ENCODE measurements at places on chromosomes 5 and 9. TPM values are rescaled to one million over a fixed set of nuclear protein-coding genes. Genes with fewer than 3 reads are reported as not detected.

DNA sequence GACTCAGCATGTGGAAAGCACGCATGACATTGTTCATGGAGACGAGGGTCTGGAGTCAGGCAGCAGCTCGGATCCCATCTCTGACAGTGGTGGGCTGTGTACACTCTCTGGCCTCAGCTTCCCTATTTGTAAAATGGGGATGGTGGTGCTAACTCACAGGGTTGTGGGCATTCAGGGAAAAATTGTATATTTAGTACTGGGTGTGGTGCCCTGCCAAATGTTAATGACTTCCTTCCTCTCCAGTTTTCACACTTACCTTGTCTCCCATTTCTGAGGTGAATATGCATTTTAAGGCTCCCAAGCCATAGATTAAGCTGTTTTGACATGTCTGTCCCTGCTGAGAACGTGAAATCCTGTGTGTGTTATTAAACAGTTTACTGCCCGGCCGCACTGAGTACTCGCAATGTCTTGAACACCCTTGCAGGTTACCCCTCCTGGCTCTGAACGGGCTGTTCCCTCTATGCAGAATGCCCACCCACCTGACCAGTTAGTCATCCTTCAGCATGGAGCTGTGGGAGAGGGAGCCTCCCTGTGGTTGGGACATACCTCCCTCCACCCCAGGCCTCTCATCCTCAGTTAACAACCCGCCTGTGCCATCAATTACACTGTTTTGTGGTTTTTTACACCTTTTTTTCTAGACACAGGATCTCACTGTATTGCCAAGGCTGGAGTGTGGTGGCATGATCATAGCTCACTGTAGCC is 25.8 kb downstream of the TJP2 start:
- H3K27ac ChIP-seq = no peak overlapping the region
- H3K27me3 ChIP-seq = no peaks in the 10 kb centered on the region

DNA sequence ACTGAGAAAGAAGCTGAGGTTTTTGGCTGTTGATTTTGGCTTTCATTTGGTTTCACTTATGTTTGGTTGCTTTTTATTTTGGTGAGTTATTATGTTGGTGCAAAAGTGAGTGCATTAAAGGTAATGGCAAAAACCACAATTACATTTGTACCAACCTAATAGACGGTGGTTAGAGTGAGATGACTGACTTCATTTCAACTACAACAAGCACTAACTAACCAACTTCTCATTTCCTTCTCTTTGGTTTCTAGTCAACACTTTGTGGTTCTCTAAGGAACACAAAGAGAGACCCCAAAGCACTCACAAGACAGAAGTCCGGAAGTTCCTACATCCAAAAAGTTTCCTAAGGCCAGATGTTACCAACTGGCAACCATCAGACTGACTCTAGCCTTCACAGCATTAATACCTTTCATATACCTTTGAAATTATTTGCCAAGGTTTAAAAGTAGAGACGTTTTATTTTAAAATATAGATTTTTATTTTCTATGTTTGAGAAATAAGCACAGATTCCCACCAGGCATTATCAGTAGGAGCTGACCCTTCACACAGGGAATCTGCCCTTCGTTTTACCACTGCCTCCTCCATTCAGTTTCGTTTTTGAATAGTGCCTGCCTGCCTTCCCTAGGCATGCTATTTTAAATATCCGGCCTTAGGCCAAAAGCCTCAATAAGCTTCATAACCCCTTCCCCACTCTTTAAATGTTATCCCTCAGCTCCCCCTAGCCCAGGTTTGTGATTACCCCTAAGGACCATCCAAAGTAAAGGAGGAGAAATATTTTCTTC is 301.1 kb upstream of the PTGER4 start:
- no peaks in the 10 kb centered on the region for H3K27me3 ChIP-seq
- H3K4me1 ChIP-seq = no peaks in the 10 kb centered on the region

DNA sequence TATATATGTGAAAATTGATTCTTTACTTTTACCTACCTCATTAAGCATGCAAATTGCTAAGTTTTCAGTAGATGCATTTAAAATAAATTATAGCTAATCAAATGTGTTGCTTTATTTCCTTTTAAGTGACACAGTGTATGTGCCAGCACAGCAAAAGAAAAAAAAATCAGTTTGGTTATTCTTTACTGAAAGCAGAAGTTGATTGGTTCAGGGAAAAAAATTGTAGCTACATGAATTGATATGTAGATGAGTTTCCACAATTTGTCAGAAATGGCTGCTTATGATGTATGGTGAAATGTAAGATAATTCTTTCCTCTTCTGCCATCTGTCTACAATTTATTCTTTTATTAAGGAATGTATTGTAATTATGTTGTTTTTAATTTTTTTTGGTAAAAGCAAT is 57.8 kb downstream of the PARP8 start:
- no peak overlapping the region for H3K27ac ChIP-seq
- no peak for DNase-seq
- no peaks in the 10 kb centered on the region for H3K4me1 ChIP-seq
- H3K36me3 ChIP-seq = no peaks in the 10 kb centered on the region

- DNase-seq = no peak
- H3K27ac ChIP-seq = peak overlapping the region; percentile 93
- no peaks in the 10 kb centered on the region for H3K27me3 ChIP-seq
Measured at GRCh38 chr9:76877961-76878360, 28.0 kb downstream of the PRUNE2 start.

DNA sequence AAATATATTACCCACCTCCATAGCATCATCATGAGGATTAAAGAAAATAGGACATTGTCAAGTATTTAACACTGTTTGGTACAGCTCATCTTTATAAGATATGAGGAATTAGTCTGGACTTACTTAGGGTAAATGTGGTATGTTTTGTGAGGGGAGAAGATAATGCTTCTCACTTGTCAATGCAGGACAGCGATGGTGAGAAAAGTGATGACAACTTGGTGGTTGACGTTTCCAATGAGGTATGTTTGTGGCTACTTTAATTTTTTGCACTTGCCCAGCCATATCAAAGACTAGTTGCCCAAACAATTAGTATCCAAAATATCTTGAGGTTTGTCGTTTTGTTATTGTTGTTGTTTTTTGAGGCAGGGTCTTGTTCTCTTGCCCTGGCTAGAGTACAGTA is 133.9 kb downstream of the TLE4 start:
- no peak overlapping the region for H3K4me3 ChIP-seq
- DNase-seq = no peak
- H3K27ac ChIP-seq = no peak overlapping the region
- peaks cover 1% of the 10 kb centered on the region for H3K4me1 ChIP-seq

DNA sequence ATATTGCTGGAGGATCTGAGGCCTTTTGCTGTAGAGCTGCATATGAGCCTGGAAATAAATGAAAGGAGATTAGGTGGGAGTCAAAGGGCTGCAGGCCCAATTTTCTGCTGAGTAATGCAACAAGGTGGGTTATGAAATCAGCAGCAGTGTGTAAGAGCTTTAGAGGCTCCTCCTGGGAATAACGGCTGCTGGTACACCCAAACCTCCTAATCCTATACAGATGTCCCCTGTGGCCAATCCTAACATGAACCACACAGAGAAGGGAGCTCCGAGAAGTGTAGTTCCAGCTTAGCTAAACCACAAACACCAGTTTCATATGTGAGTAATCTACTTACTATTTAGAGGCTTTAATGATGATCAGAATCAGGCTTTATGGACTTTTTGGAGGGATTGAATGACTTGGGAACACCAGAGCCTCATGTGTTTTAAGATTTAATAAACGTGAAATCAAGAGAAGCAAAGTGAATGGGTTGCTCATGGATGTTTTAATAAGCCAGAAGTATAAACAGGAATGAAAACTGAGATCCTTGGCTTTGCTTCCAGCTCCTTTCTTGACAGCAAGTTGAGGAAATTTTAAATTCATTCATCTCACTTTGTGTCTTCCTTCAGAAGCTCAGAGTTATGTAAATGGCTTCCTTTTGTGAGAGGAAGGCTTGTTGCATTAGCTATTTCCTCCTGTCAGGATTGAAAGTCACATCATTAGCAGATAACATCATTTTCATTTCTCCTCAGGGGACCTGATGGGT is 437.5 kb downstream of the TMEM232 start:
- H3K4me1 ChIP-seq = no peaks in the 10 kb centered on the region
- DNase-seq = no peak
- H3K36me3 ChIP-seq = no peaks in the 10 kb centered on the region
- no peak overlapping the region for H3K27ac ChIP-seq

- H3K27me3 ChIP-seq = no peaks in the 10 kb centered on the region
- no peaks in the 10 kb centered on the region for H3K4me1 ChIP-seq
- no peak overlapping the region for H3K4me3 ChIP-seq
- no peaks in the 10 kb centered on the region for H3K36me3 ChIP-seq
- DNase-seq = no peak
- H3K27ac ChIP-seq = no peak overlapping the region
Measured at GRCh38 chr5:81819556-81820317, 68.8 kb upstream of the SSBP2 start.

- H3K4me1 ChIP-seq = no peaks in the 10 kb centered on the region
- no peak overlapping the region for H3K27ac ChIP-seq
- peaks cover 1% of the 10 kb centered on the region for H3K36me3 ChIP-seq
Measured at GRCh38 chr9:8417341-8417740, 617.8 kb upstream of the DMAC1 start.

GRCh38 chr5:67903121-67903520 is 312.4 kb upstream of the PIK3R1 start:
- H3K4me1 ChIP-seq = no peaks in the 10 kb centered on the region
- no peaks in the 10 kb centered on the region for H3K36me3 ChIP-seq
- no peak overlapping the region for H3K27ac ChIP-seq
- H3K27me3 ChIP-seq = no peaks in the 10 kb centered on the region
- DNase-seq = no peak
- no peak overlapping the region for H3K4me3 ChIP-seq

- no peaks in the 10 kb centered on the region for H3K4me1 ChIP-seq
- no peak overlapping the region for H3K27ac ChIP-seq
- no peaks in the 10 kb centered on the region for H3K36me3 ChIP-seq
- no peak for DNase-seq
- H3K27me3 ChIP-seq = no peaks in the 10 kb centered on the region
Measured at GRCh38 chr5:137613554-137614265, 114.6 kb upstream of the SPOCK1 start.

- DNase-seq = no peak
- no peaks in the 10 kb centered on the region for H3K36me3 ChIP-seq
- H3K27ac ChIP-seq = no peak overlapping the region
- no peak overlapping the region for H3K4me3 ChIP-seq
- no peaks in the 10 kb centered on the region for H3K4me1 ChIP-seq
- H3K27me3 ChIP-seq = no peaks in the 10 kb centered on the region
Measured at GRCh38 chr5:159442206-159442850, 112.0 kb upstream of the IL12B start.

DNA sequence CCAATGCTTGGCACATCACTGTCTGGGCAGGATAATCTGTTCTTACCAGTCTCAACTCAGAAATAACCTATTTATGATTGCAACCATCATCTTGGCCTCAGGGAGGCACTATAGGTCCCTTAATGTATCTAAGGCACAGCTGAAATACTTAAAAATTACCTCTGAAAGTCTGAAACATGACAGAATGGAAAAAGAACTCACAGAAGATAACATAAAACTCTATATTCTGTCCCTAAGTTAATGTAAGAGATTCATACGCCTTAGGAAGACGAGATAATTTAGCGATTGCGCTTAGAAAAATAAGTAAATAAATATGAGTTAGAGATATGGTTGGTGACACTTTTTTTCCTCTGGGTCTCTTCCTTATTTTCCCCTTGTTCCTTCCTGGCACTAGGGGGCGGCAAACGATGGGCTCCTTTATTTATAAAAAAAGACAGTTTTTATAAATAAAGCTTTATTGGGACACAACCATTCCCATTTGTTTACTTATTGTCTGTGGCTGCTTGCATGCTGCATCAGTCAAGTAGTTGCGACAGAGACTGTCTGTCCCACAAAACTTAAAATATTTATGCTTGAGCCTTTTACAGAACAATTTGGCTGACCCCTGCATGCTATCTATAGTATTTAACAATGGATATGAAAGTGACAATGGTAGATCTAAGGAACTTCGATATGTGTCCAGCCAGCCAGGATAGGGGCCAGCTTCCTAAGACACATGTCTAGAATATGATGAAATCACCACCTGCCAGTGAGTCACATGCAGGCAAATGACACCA is 79.6 kb downstream of the PDE4D start:
- no peak for DNase-seq
- H3K27me3 ChIP-seq = no peaks in the 10 kb centered on the region
- H3K36me3 ChIP-seq = no peaks in the 10 kb centered on the region
- no peak overlapping the region for H3K27ac ChIP-seq

DNA sequence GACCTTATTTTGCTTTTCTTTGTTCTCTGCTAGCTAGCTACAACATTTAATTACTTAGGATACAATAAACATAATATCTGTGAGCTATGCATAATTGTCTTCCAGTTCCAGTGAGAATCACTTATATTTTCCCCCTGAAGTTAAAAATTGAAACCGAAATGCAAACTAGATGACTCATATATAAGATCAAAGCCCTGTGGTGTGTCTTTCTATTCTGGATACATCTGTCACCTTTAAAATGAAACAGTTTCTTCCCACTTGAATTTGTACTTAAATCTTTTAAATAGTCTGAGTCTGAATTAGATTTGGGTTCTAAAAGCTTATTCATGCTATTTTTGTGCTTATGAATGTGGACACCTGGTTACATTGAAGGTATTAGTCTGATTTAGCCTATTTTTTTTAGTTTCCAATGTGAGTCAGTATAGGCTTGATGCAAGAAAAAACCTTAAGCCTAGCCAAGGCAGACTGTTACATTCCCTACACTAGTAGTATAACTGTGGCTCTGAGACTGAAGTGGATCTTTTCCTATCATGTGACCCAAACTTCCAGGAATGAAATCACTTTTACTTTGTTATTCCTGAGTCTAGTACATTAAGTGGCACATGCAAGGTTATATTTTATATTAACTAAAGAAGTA is 703.5 kb upstream of the RGMB start:
- H3K27ac ChIP-seq = no peak overlapping the region
- H3K36me3 ChIP-seq = no peaks in the 10 kb centered on the region
- H3K4me3 ChIP-seq = no peak overlapping the region
- no peak for DNase-seq
- H3K27me3 ChIP-seq = no peaks in the 10 kb centered on the region

GRCh38 chr5:145975361-145976066 is 39.1 kb downstream of the SH3RF2 start:
- no peak overlapping the region for H3K4me3 ChIP-seq
- no peak for DNase-seq
- peaks cover 7% of the 10 kb centered on the region for H3K4me1 ChIP-seq
- H3K27me3 ChIP-seq = no peaks in the 10 kb centered on the region
- no peaks in the 10 kb centered on the region for H3K36me3 ChIP-seq
- H3K27ac ChIP-seq = peak overlapping the region; percentile 32

Gene GNAQ
- 80.2 TPM for total RNA-seq

Gene FAM151B
- 1.9 TPM for total RNA-seq

Gene KIF4B
- 0.09 TPM for total RNA-seq

Gene LHFPL2
- total RNA-seq = 43.1 TPM

Data from aorta (tissue), 5 donors.